ENCODE measurements at places on chromosomes 2 and 18.

DNA sequence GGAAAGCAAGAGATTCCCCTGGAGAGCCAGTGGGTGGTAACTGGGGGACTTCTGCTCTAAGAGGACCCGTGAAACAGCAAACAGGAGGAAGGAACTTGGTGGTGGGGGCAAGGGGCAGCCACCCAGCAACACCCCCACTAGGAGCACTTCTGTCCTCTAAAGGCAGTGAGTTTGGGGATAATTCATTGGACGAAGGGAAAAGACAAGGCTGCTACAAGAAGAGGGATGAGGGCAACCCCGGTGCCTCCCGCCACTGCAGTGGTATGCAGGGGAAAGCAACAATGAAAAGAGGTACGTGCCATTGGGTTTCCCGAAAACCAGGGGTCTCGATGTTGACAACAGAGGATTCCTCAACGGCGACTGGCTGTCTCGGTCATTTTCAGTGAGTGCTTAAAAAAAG is 9.1 kb downstream of the RPL31 start:
- DNase-seq: no peak

GRCh38 chr2:108626995-108627394 is 92.3 kb upstream of the RANBP2 start:
- no peak for DNase-seq

GRCh38 chr18:76505614-76506013 is 10.6 kb upstream of the ZNF516 start:
- no peak for DNase-seq

DNA sequence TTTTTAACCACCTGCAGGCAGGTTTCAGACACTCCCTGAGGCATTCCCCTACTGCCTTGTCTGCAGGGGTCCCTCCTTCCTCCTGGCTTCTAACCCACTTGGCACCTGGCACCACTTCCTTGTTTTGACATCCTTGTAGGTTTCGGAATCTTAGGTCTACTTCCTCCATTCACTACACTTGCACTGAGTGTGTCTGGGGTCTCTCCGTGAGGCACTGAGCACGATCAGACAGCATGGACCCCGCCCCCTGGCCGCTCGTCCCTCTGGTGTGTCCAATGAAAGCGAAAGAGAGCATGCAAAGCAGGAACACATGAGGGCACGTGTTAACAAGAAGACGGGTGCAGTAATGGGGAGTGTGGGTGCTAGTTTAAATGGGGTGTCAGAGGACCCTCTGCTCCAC is 63.8 kb downstream of the HAUS1 start:
- DNase-seq: no peak

GRCh38 chr2:177806025-177806424 is 266.6 kb downstream of the PDE11A start:
- DNase-seq: no peak

- no peak for DNase-seq
Observed at GRCh38 chr2:78973630-78974029, 51.9 kb upstream of the REG3G start.

- no peak for DNase-seq
Observed at GRCh38 chr2:14094592-14094991, 537.9 kb upstream of the LRATD1 start.

- no peak for DNase-seq
Observed at GRCh38 chr2:9897846-9898245, 53.6 kb upstream of the GRHL1 start.

- no peak for DNase-seq
Observed at GRCh38 chr2:149363958-149364357, 33.6 kb downstream of the LYPD6 start.

- DNase-seq: no peak
Observed at GRCh38 chr2:47899915-47900816, 6.1 kb downstream of the FBXO11 start.

DNA sequence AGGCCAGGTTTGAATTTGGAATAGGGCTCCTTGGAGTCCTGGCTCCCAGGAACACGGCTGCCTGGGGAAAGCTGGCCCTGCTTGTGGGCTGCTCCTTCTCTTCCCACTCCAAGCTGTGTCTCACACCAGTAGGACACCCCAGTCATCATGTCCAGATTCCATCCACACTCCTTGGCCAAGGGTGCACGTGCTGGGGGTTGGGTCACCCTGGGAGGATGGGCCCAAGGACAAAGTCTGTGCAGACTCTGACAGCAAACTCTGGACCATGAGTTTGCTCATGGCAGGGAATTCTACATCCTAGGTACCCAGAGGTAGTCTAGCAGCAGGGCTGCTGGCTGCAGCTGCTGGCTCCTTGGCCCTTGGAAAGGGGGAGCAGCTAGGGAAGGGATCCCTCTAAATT is 102.4 kb upstream of the EPAS1 start:
- DNase-seq: no peak

- no peak for DNase-seq
Observed at GRCh38 chr18:34525244-34525643, 184.9 kb upstream of the DTNA start.

- no peak for DNase-seq
Observed at GRCh38 chr18:8814206-8814605, 108.8 kb downstream of the MTCL1 start.

DNA sequence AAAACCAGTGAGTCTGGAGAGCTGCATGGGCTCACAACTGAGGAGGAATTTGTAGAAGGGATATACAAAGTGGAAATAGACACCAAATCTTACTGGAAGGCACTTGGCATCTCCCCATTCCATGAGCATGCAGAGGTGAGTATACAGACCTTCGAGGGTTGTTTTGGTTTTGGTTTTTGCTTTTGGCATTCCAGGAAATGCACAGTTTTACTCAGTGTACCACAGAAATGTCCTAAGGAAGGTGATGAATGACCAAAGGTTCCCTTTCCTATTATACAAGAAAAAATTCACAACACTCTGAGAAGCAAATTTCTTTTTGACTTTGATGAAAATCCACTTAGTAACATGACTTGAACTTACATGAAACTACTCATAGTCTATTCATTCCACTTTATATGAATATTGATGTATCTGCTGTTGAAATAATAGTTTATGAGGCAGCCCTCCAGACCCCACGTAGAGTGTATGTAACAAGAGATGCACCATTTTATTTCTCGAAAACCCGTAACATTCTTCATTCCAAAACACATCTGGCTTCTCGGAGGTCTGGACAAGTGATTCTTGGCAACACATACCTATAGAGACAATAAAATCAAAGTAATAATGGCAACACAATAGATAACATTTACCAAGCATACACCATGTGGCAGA is 3.6 kb downstream of the TTR start:
- DNase-seq: no peak

DNA sequence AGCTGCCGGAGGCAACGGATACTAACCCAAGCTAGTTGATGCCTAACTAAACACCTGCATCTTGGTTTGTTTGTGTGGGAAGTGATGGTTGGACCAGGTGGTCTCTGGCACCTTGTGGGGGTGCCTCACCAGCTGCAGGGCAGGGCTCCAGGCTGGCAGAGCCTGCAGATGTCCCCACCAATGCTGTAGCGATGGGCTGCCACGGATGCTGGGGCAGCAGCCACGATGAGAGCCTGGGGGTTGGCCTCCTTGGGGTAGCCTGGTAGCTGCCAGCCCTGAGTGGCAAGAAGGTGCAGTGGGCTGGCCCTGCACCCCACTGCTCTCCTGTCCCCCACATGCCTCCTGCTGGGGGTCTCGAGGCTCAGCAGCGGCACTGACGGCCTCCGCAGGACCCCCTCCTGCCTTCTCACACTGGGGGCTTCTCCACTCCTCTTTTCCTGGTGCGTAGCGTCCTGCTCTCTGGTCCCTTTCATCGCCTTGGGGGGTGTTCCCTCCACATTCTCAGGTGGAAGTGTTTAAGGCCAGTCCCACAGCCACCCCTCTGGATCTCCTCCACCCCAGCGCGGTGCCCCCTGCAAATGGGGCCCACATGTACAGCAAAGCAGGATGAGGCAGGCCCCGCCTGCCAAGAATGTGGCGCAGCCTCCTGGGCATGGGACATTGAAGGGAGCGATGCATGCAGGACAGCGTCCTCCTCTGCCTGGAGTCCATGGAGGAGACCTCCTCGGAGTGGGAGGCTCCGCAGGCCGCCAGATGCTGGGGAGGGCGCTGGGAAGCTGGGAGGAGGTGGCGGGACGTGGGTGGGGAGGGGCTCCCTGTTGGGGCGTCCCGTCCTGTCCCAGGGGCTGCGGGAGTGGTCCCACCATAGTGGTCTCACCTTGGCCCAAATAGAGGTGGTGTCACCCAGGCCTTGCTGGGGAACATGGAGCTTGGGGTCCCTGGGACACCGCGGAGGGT is 173.1 kb downstream of the ASB1 start:
- DNase-seq: no peak

DNA sequence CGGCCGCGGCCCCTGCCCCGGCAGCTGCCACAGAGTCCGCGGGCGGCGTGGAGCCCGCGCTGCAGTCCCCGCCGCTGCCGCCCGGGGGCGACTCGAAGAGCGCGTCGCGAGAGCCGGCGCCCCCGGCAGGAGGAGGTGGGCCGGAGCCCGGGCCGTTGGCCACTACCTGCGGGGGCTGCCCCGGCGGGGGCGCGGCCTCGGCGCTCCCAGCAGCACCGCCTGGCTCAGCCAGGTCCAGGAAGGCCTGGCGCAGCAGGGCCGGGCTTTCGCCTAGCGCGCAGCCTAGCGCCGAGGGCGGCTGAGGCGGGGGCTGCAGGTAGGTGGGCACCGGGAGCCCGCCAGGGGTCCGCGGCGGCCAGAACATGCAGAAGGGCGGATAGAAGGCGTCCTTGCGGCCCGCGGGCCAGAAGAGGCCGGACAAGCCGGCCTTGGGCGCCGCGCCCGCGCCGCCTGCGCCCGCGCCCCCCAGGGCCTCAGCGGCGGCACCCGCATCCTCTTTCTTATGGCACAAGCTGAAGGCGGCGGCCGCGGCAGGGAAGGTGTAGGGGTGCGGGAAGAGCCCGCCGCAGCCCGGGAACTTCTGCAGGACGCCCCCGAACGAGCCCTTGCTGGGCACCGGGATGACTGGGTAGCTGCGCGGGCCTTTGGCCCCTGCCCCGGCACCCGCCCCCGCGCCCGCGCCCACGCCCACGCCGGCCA is 3.9 kb downstream of the SKOR2 start:
- DNase-seq: no peak

- DNase-seq: no peak
Observed at GRCh38 chr2:11236335-11236734, 81.1 kb downstream of the SLC66A3 start.

DNA sequence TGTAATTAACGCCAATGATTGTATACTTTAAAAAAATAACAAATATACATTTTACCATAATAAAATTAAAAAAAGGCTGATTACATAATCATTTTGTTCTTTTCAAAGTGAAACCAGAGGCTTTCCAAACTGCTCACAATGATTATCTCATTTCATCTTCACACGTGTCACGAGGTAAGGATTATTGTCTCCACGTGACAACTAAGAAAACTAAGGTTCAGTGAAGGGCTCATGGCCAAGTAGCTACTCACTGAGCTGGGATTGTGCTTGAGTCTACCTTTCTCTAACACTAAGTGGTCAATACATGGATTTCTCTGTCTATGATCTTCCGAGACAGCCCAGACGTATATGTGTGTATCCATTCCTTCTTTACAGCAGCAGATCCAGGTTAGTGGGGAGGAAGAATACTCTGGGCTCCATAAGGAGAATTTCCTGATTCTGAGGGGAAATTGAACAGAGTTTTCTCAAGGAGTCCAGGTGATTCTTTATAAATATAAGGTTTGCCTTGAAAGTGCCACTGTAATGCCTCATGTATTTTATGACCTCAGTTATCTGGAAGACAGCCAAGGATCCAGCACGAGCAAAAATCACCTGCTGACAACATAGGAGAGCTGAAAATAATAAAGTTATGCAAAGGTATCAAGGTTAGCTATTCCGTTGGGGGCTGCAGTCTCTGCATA is 25.6 kb upstream of the ACSL3 start:
- DNase-seq: no peak

- DNase-seq: no peak
Observed at GRCh38 chr2:123614596-123614995, 410.5 kb upstream of the CNTNAP5 start.

DNA sequence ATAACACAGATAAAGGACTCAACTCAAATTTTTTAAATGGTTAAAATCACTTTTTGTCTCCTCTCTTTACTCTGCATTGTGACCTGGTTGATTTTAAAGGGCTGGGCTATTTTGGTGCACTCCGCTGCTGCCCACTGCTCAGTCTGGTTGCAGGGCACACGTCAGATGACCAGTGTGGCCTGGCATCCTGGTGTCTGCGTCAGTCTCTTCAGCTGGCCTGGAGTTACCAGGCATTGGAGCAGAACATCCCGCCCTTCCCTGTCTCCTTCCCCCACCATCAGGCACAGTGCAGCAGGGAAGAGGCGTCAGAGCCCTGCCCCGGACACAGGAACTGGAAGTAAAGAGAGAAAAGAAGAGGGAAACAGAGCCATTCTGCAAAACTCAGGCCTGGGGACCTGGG is 8.9 kb downstream of the C1QL2 start:
- DNase-seq: no peak

- no peak for DNase-seq
Observed at GRCh38 chr18:34600158-34600557, 109.9 kb upstream of the DTNA start.

DNA sequence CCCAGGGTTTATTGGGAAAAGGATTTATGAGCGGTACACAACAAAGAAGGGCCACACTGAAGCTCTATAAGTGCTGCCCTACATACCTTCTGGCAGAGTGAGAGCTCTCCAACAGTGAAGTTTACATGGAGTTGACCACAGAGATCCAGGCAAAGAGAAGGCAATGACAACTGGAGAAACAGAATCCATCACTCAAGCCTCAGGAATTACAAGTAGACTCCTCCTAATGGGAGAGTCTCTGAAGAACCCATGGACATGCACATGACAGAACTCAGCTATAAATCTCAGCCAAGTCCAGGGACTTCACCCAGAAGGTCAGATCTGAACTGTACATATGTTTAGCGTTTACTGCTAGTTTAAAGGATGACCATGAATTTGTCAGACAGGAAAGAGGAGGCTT is 164.7 kb downstream of the DNAH7 start:
- DNase-seq: no peak

GRCh38 chr2:28902584-28902983 is 8.1 kb downstream of the WDR43 start:
- DNase-seq: no peak

- DNase-seq: no peak
Observed at GRCh38 chr2:179049203-179049545, 763 bp downstream of the CCDC141 start.

DNA sequence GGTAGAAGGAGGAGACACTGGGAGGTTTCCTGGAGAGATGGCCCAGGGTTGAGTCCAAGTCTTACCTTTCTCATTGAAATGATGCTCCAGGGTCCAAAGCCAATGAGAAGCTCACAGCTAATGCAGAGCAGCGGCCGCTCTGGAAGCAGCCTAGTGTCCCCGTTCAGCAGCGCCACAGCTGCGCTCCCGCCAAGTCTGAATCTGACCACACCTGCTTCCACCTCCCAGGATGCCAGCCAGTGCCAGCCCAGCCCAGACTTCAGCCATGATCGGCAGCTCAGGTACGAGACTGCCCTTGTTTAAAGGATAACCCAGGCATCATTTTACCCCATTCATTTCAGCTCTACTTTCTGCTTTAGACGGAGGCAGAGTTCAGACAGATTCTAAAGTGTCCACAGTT is 11.9 kb upstream of the RPL31 start:
- DNase-seq: no peak
